Non-pigmented ciliary epithelial cell (primary cell): ENCODE measurements at places on chromosomes 11 and 22.

DNA sequence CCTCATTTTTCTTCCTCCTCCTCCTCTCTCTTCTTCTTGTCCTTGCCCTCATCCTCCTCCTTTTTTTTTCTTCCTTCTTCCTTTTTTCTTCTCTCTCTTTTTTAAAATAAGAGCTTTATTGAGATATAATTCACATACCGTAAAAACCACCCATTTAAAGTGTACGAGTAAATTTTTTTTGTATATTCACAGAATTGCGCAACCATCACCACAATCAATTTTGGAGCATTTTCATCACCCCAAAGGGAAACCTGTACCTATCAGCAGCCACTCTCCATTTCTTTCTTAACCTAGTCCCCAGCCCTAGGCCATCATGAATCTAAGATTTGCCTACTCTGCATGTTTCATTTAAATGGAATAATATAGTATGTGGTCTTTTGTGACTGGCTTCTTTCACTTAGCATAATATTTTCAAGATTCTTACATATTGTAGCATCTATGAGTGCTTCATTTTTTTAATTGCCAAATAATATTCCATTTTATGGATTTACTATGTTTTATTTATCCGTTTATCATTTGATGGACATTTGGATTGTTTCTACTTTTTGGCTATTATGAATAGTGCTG is 35.0 kb downstream of the CAT start:
- DNase-seq: no peak

DNA sequence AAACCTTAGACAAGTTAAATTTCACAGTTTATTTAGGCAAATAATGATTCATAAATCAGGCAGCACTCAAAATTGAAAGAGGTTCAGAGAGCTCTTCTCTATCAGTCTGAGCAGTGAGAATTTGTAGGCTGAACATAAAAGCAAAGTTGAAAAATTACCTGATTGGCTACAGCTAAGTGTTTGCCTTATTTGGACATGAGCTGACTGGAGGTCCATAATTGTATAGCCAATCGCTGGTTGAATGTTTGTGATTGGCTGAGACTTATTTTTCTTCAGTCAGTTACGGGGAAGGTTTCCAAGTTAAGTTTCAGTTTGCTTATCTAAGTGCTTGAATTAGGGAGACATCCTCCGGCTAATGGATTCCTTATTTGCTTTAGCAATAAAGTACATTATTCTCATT is 527.5 kb downstream of the CNTN5 start:
- no peak for DNase-seq

- DNase-seq: no peak
These were observed 11.5 kb downstream of the CD44 start for GRCh38 chr11:35150454-35150853.

GRCh38 chr11:47551086-47551485 is 1.8 kb downstream of the CELF1 start:
- no peak for DNase-seq

DNA sequence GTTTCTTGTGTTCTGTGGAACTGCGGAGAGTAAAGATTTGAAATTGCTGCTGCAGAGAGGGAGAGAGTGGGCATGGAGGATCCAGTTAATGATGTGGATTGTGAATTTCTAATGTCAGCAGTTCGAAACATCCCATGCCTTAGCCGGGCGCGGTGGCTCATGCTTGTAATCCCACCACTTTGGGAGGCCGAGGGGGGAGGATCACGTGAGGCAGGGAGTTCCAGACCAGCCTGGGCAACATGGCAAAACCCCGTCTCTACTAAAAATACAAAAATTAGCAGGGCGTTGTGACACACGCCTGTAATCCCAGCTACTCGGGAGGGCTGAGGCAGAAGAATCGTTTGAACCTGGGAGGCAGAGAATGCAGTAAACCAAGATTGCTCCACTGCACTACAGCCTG is 1.1 kb upstream of the CAVIN3 start:
- no peak for DNase-seq

- no peak for DNase-seq
These were observed 11.1 kb downstream of the CCND1 start for GRCh38 chr11:69651834-69652620.
